ENCODE measurements at places on chromosomes 3 and 15.
A peak's percentile ranks its signal among the peaks of the same experiment; 100 is the strongest.

GRCh38 chr3:71991046-71991445 lies 206.1 kb upstream of the PROK2 start:
- no peak overlapping the region for H3K4me3 ChIP-seq
- no peaks in the 10 kb centered on the region for H3K4me1 ChIP-seq
- H3K27me3 ChIP-seq = no peaks in the 10 kb centered on the region
- DNase-seq = no peak
- no peak overlapping the region for H3K27ac ChIP-seq

- no peaks in the 10 kb centered on the region for H3K27me3 ChIP-seq
- no peak overlapping the region for H3K27ac ChIP-seq
- H3K4me3 ChIP-seq = no peak overlapping the region
- no peaks in the 10 kb centered on the region for H3K36me3 ChIP-seq
- no peaks in the 10 kb centered on the region for H3K4me1 ChIP-seq
Observed at GRCh38 chr3:30314757-30315325, 291.6 kb upstream of the TGFBR2 start.

DNA sequence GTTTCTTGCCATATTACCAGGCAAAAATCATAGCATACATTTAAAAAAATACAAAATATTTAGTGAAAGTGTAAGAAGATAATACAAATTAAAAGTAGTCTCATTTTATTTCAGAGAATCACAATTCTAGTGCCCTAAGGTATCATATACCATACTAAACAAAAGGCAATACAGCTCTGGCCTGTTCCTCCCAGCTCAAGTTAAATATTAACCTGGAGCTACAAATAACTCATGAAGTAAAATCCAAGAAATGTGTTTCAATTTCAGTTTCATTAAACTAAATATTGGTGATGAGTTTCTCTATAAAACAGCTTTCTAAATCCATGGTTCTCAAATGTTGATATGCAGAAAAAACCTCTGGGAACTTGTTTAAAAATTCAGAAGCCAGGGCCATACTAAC lies 67.7 kb downstream of the INO80 start:
- H3K27ac ChIP-seq = no peak overlapping the region
- no peaks in the 10 kb centered on the region for H3K27me3 ChIP-seq
- no peak for DNase-seq
- H3K36me3 ChIP-seq = peaks cover 10% of the 10 kb centered on the region
- no peaks in the 10 kb centered on the region for H3K4me1 ChIP-seq

DNA sequence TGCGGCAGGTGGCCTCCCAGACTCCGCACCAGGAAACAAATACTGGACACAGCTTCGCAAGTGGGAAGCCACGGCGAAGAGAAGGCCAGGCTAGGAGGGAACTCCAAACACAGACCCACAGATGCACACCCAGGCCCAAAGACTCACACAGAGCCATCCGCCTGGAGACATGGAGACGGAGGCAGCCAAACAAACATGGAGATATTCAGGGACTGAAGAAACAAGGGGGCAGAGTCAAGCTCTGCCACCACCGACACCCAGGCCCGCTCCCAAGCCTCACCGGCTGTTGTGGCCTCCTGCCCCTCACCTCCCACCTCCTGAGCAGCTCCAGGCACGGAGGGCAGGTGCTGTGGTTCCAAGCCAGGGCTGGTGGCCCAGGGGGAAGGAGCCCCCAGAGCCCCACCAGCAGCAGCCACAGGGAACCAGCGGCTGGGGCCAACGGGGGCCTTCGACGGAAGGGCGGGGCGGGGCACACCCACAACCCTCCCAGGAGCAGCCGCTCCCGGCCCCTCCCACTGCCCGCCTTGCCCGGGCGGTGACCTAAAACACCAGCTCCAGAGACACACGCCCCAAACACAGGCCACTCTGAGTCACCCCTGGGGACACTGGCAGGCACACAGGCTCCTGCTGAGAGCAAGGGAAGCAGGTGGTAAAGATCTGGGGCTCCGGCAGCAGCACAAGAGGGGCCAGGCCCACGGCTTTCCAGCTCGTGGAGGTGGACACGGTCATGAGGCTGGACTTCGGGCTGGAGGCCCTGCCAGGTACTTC lies 31.9 kb downstream of the TNK2 start:
- H3K36me3 ChIP-seq = no peaks in the 10 kb centered on the region
- DNase-seq = no peak
- H3K4me3 ChIP-seq = no peak overlapping the region
- H3K4me1 ChIP-seq = no peaks in the 10 kb centered on the region
- no peak overlapping the region for H3K27ac ChIP-seq

GRCh38 chr3:49868862-49869466 lies 742 bp downstream of the CAMKV start:
- H3K4me3 ChIP-seq = no peak overlapping the region
- peak; percentile 59 for DNase-seq
- H3K27me3 ChIP-seq = no peaks in the 10 kb centered on the region
- H3K4me1 ChIP-seq = peaks cover 4% of the 10 kb centered on the region
- H3K27ac ChIP-seq = no peak overlapping the region
- H3K36me3 ChIP-seq = no peaks in the 10 kb centered on the region

- H3K36me3 ChIP-seq = no peaks in the 10 kb centered on the region
- DNase-seq = no peak
- H3K27ac ChIP-seq = no peak overlapping the region
- H3K27me3 ChIP-seq = no peaks in the 10 kb centered on the region
Observed at GRCh38 chr3:155426524-155427230, 133.2 kb upstream of the STRIT1 start.

DNA sequence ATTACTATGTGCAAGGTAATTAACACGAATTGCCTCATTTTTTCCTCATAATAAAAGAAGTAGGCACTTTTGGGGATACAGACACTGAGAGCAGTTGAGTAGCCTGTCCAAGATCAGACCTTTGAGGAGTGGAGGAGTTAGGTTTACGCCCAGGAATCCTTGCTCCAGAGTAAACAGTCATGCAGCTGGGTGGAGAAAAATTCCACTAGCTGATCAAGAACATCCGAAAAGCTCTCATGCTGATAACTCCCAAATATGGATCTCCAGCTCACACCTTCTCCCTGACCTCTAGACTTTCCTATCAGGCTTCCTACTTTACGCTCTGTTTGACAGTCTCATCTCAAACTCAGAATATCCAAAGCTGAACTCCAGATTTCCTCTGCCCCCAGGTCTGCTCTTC lies 53.3 kb downstream of the ST6GAL1 start:
- H3K27ac ChIP-seq = no peak overlapping the region
- no peak overlapping the region for H3K4me3 ChIP-seq
- H3K27me3 ChIP-seq = no peaks in the 10 kb centered on the region
- H3K36me3 ChIP-seq = peaks cover 1% of the 10 kb centered on the region

GRCh38 chr3:157156837-157157635 lies 2.9 kb downstream of the CCNL1 start:
- H3K27ac ChIP-seq = no peak overlapping the region
- no peak overlapping the region for H3K4me3 ChIP-seq
- peak; percentile 61 for DNase-seq

- H3K36me3 ChIP-seq = no peaks in the 10 kb centered on the region
- H3K4me3 ChIP-seq = no peak overlapping the region
- DNase-seq = no peak
- no peaks in the 10 kb centered on the region for H3K27me3 ChIP-seq
Observed at GRCh38 chr3:127535901-127536829, 54.4 kb downstream of the TPRA1 start.

- peaks cover 15% of the 10 kb centered on the region for H3K4me1 ChIP-seq
- no peaks in the 10 kb centered on the region for H3K36me3 ChIP-seq
- H3K27me3 ChIP-seq = no peaks in the 10 kb centered on the region
- no peak for DNase-seq
Observed at GRCh38 chr3:129535075-129535474, 6.6 kb downstream of the RHO start.

- no peak overlapping the region for H3K4me3 ChIP-seq
- no peaks in the 10 kb centered on the region for H3K36me3 ChIP-seq
- DNase-seq = no peak
- no peaks in the 10 kb centered on the region for H3K4me1 ChIP-seq
- no peak overlapping the region for H3K27ac ChIP-seq
Observed at GRCh38 chr3:73600293-73600938, 24.3 kb downstream of the PDZRN3 start.

DNA sequence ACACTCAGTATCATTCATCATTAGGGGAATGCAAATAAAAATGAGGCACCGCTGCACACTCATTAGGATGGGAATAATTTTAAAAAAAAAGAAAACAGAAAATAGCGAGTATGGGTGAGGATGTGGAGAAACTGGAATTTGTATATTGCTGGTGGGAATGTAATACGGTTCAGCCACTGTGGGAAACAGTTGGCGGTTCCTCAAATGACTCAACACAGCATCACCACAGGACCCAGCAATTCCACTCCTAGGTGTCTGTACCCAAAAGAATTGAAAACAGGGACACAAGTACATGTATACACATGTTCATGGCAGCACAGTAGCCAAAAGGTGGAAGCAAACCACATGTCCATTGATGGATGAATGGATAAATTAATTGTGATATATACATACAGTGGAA lies 35.2 kb upstream of the RFTN1 start:
- no peaks in the 10 kb centered on the region for H3K4me1 ChIP-seq
- no peak overlapping the region for H3K27ac ChIP-seq
- DNase-seq = no peak
- no peaks in the 10 kb centered on the region for H3K27me3 ChIP-seq
- no peaks in the 10 kb centered on the region for H3K36me3 ChIP-seq

- H3K27me3 ChIP-seq = no peaks in the 10 kb centered on the region
- H3K27ac ChIP-seq = no peak overlapping the region
- H3K4me1 ChIP-seq = no peaks in the 10 kb centered on the region
- H3K36me3 ChIP-seq = no peaks in the 10 kb centered on the region
Observed at GRCh38 chr3:4523710-4524698, 30.9 kb downstream of the ITPR1 start.

DNA sequence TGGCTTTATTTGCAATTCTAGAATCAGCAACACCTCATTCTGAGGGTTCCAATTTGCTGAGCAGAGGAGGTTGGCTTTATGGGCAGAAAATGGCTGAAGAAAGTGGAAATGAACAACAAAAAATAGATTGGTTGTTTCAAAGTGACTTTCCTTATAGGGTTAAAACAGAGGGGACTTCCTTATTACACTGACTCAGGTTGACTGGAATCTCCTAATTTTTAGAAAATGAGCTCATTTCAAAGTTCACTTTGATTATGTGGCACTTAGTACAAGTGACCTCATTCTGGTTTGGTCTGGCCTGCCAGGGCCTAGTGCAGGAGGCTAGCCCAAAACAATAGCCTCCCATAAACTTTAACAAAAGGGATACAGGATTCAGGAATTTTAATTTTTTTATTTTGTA lies 41.4 kb downstream of the NFKBIZ start:
- no peak for DNase-seq
- no peaks in the 10 kb centered on the region for H3K36me3 ChIP-seq
- H3K27ac ChIP-seq = no peak overlapping the region
- H3K4me1 ChIP-seq = no peaks in the 10 kb centered on the region
- H3K4me3 ChIP-seq = no peak overlapping the region
- H3K27me3 ChIP-seq = no peaks in the 10 kb centered on the region

- no peaks in the 10 kb centered on the region for H3K27me3 ChIP-seq
- H3K36me3 ChIP-seq = no peaks in the 10 kb centered on the region
- H3K27ac ChIP-seq = no peak overlapping the region
- no peak overlapping the region for H3K4me3 ChIP-seq
- no peaks in the 10 kb centered on the region for H3K4me1 ChIP-seq
Observed at GRCh38 chr3:52044869-52045619, 11.3 kb downstream of the DUSP7 start.

DNA sequence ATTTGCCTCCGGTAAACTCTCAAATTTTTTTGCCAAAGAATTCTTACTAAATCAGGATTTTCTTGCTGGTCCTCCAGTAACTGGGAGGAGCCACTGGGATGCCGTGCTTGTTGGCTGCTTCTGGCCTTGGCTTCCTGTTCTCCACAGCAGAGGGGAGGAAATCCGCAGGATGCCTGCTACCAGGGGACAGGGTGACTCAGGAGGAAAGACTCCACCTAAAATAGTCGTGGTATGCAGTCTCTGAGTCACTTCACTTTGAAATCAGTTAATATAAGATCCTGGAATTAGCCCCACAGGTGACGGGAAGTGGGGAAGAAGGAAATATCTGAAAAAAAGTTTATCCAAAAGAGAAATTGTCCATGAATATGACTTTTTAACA lies 6.5 kb upstream of the TM4SF18 start:
- H3K36me3 ChIP-seq = no peaks in the 10 kb centered on the region
- no peak overlapping the region for H3K4me3 ChIP-seq
- no peaks in the 10 kb centered on the region for H3K27me3 ChIP-seq
- DNase-seq = peak; percentile 98

- H3K27me3 ChIP-seq = no peaks in the 10 kb centered on the region
- no peaks in the 10 kb centered on the region for H3K4me1 ChIP-seq
- no peaks in the 10 kb centered on the region for H3K36me3 ChIP-seq
- no peak overlapping the region for H3K27ac ChIP-seq
- H3K4me3 ChIP-seq = no peak overlapping the region
Observed at GRCh38 chr3:161800985-161801559, 304.5 kb downstream of the OTOL1 start.

GRCh38 chr3:193970773-193971206 lies 165.2 kb upstream of the HES1 start:
- no peak overlapping the region for H3K27ac ChIP-seq
- no peaks in the 10 kb centered on the region for H3K27me3 ChIP-seq
- no peaks in the 10 kb centered on the region for H3K36me3 ChIP-seq
- DNase-seq = peak; percentile 52
- H3K4me3 ChIP-seq = no peak overlapping the region

DNA sequence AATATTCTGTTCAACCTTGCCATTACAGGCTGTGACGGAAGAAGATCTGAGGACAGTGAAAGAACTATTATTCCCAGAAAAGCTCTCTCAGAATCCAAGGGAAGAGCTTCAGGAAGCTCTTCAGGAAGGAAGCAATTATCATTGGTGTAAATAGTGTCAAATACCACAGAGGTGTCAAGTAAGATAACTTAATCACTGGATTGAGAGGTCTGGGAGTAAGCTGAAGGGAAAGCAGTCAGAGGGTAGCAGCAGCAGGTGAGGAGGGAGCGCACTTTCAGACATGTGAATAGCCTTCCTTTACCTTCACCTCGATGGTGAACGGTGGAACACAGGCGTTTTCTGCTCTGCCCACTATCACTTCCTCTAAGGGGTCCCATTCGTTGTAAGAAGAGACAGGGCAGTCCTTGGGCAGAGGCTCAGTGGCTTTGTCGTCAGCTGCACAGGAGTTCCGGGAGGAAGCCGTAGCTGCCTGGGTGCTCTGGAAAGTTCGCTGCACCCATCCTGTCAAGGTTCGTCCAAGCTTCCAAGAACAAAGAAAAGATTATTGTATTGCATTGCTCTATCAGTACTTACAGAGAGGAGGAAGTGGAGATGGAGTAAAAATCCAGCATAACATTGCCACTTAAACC lies 1.9 kb downstream of the GATM start:
- DNase-seq = peak; percentile 94
- peak overlapping the region; percentile 47 for H3K27ac ChIP-seq
- H3K27me3 ChIP-seq = peaks cover 8% of the 10 kb centered on the region
- peaks cover 15% of the 10 kb centered on the region for H3K4me1 ChIP-seq

Measured in mesendoderm (in vitro differentiated cells).